ENCODE measurements at places on chromosomes 4 and X. TPM values are rescaled to one million over a fixed set of nuclear protein-coding genes. Genes with fewer than 3 reads are reported as not detected.

DNA sequence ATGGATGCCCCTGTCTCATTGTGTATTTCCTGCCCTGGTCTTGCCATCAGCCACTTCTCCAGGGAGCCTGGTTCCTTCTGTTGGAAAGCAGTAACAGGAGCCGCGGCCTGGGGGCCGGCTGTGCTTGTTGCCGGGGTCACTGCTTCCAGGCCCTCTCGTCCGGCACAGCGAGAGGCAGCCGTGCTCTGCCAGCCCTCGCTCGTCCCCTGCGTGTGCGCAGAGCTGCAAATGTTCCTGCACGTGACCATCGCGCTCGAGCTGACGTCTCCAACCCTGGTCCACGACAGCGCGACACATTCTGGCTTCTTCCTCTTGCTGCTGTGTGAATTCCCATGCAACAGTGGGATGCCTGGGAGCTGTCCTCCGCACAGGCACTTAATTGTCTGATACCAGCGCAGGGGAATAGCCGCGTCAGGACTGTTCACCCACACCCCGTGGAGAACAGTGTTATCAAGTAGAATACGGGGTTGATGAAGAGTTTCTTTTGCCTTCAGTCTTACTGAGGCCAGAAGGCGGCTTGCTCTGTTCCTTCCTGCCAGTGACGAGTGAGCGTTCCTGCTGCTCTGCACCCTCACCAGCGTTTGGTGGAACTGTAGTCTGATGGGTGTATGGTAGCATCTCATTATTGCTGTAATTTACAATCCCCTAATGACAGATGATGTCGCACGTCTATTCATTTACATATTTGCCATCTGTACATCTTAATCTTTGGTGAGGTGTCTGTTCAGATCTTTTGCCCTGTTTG lies 12.3 kb downstream of the PDE6B start:
- no peak overlapping the region for H3K27ac ChIP-seq
- no peak overlapping the region for H3K4me3 ChIP-seq
- DNase-seq, result no peak
- H3K27me3 ChIP-seq, result no peaks in the 10 kb centered on the region
- no peaks in the 10 kb centered on the region for H3K4me1 ChIP-seq
- H3K36me3 ChIP-seq, result no peaks in the 10 kb centered on the region

The POU3F4 gene
- total RNA-seq, result not detected

- no peak overlapping the region for H3K27ac ChIP-seq
- no peaks in the 10 kb centered on the region for H3K4me1 ChIP-seq
- no peaks in the 10 kb centered on the region for H3K36me3 ChIP-seq
- no peak for DNase-seq
- H3K27me3 ChIP-seq, result no peaks in the 10 kb centered on the region
Measured at GRCh38 chr4:103012060-103012459, 7.4 kb downstream of the SLC9B1 start.

GRCh38 chr4:174449944-174450785 lies 72.1 kb downstream of the HPGD start:
- no peak overlapping the region for H3K27ac ChIP-seq
- no peaks in the 10 kb centered on the region for H3K4me1 ChIP-seq
- DNase-seq, result no peak
- no peak overlapping the region for H3K4me3 ChIP-seq
- no peaks in the 10 kb centered on the region for H3K36me3 ChIP-seq

GRCh38 chrX:49059201-49059600 lies 402 bp downstream of the CCDC120 start:
- H3K27me3 ChIP-seq, result no peaks in the 10 kb centered on the region
- H3K36me3 ChIP-seq, result no peaks in the 10 kb centered on the region
- H3K27ac ChIP-seq, result no peak overlapping the region
- peaks cover 11% of the 10 kb centered on the region for H3K4me1 ChIP-seq

The RAP2C gene
- total RNA-seq, result 30.8 TPM

DNA sequence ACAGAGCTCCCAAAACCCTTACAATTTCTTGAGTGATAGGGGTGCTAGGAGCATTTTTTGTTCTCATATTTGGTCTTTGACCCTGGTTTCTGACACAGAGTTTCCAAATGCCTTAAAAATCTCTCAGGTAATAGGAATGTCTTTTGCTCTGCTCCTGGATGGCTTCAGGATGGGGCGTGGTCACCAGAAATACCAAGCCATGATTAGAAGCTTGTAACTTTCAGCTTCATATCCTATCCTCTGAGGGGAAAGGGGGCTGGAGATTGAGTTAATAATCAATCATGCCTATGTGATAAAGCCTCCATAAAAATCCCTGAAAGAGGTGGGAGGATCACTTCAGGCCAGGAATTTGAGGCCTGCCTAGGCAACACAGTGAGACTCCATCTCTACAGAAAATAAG lies 34.6 kb upstream of the IL9R start:
- H3K27me3 ChIP-seq, result no peaks in the 10 kb centered on the region
- H3K4me1 ChIP-seq, result no peaks in the 10 kb centered on the region
- no peak overlapping the region for H3K4me3 ChIP-seq
- DNase-seq, result no peak
- no peak overlapping the region for H3K27ac ChIP-seq

DNA sequence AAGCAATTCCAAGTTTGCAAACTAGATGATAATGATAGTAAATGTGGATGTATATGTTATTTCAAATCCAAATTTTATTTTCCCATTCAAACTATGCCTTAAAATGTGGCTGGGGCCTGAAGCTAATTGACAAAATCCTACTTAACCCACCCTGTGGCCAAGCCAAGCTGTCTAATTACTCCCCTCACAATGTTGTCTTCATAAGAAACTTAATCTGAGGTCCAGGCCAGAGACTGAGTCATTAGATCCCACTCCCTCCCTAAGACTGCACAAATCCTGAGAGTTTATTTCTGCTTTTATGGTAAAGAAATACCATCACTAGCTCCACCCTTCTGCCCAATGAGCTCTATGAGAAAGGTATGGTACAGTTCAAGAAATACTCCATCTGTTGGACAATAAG lies 16.6 kb downstream of the SMPX start:
- H3K4me3 ChIP-seq, result no peak overlapping the region
- no peaks in the 10 kb centered on the region for H3K4me1 ChIP-seq
- DNase-seq, result no peak
- H3K36me3 ChIP-seq, result no peaks in the 10 kb centered on the region

DNA sequence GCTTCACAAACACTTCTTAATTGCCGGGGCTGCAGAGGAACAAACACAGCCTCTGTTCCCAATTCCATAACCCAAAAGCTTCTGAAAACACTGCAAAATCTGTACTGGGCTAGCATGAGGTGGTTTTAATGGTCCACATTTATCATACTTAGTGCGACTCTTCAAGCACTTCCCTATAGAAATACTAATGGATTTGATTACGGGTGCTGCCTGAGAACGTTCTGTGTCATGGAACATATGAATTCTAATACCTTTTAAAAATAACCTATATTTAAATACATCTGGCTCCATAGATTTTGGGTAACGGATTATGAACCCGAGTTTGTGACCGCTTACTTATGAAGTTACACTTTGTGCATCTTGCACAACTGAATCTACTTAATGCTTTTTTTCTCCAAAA lies 35.4 kb upstream of the STS start:
- no peaks in the 10 kb centered on the region for H3K27me3 ChIP-seq
- no peak overlapping the region for H3K4me3 ChIP-seq
- DNase-seq, result no peak
- no peaks in the 10 kb centered on the region for H3K36me3 ChIP-seq
